IMR-90 (cell line): ENCODE measurements at places on chromosomes 12 and 14.

DNA sequence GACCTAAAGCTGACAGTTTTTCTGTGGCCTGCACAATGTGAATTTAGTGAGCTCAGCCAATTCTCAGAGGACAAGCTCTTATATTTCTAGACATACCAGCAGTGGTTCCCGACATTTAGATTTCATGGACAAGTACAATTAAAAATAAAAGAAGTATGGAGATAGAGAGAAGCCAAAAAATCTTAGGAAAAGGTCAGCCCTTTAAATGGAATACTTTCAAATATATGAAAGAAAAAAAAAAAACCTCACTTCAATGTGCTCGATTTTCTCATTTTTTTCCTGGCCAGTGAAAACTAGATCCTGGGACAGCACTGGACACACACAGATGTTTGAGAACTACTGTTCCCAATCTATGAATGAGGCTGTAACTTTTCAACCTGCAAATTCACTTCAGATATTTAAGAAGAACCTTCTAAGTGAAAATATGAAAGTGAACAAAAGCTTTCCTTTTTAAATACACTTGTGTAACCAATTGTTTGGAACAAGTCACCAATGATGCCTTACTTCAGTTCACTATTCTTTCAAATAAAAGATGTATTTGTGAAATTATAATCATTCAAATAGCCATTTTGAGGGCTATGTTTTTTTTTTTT lies 109.4 kb downstream of the SLC38A1 start:
- DNase-seq, result no peak

GRCh38 chr14:96039633-96040311 lies 610 bp downstream of the C14orf132 start:
- peak; percentile 16 for DNase-seq

- no peak for DNase-seq
These were observed 21.4 kb upstream of the KLRF1 start for GRCh38 chr12:9805883-9806282.

DNA sequence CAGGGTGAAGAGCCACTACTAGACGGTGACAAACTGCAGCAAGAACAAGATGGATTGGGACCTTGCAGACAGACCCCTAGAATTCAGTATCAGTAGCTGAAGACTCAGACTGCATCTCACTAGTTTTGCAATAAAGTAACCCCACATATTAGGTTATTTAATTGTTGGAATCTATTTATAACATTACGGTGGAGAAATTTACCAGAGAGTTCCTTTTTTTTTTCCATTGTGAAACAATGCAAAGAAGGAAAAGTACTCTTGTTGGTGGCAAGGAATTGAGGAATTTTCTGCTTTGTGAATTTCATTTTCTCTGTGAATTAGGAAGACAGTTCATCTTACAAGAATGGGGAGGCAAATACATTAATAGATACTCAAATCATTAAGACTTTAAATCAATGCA lies 185.7 kb upstream of the PPFIA2 start:
- no peak for DNase-seq

DNA sequence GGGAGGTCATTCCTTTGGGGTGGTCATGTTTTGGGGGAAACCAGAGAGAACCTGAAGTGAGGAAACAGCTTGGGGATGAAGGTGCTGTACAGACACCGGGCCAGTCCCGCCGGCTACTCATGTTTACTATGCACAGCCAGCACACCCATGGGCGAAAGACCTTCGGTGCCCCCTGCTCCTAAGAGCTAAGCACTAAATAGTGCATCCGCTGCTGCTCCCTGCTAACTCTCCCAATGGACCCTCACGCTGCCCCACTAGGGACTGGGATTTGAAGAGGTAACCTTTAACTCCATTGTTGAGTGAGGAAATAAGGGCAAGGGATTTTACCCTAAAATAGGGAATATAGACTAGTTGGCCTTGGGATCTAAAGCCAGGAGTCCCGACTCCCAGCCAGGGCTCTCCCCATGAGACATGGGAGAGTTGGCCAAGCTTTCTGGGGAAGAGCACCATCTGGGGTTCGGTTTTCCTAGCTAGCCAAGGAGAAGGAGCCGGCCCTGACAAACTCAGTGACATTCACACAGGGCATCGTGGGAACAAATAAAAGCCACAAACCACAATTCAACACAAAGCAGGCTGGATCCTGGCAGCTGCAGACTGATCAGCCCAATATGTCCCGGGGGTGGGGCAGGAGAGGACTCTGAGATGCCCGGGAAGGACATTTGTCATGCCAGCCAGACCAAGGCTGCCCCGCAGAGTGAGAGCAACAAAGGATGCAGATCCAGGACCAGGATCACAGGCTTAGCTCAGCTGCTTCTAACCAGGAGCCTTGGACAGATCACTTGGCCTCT lies 91.7 kb downstream of the SINHCAF start:
- no peak for DNase-seq

DNA sequence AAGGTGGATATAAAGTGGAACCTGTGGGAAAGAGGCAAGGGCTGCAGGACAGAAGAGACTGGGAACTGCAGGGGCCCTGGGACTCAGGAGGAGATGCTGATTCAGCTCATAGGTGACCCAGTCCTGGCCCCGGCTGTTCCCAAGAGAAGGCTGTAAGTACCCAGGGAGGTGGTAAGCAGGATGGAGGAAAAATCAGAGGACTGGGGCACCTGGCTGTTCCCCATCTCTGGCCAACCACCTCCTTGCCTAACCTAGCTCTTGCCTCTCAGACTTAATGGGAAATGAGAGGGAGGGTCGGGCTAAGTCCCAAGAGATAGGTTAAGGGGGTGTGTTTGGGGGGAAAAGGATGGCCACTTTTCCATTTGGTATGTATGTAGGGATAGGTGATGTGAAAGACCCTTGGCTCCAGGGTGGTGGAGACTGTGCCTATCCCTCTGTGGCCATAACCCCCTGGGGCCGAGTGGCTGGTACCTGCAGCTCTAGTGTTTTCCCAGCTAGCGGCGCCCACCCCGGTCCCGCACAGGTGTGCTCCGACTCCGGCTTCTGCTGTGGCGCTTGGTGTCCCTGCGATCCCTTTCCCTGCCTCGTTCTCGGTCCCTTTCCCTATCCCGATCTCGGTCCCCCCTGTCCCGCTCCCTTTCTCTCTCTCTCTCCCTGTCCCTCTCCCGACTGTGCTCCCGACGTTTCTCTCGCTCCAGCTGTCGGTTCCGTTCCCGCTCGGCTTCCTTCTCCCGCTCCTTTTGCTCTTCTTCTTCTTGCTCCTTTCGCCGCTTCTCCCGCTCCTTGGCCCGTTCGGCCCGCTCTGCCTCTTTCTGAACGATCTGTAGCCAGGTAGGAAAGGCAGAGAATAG lies 1.6 kb upstream of the CDH24 start:
- DNase-seq, result no peak

- peak; percentile 55 for DNase-seq
These were observed 155.2 kb downstream of the TGFB3 start for GRCh38 chr14:75826599-75826998.

DNA sequence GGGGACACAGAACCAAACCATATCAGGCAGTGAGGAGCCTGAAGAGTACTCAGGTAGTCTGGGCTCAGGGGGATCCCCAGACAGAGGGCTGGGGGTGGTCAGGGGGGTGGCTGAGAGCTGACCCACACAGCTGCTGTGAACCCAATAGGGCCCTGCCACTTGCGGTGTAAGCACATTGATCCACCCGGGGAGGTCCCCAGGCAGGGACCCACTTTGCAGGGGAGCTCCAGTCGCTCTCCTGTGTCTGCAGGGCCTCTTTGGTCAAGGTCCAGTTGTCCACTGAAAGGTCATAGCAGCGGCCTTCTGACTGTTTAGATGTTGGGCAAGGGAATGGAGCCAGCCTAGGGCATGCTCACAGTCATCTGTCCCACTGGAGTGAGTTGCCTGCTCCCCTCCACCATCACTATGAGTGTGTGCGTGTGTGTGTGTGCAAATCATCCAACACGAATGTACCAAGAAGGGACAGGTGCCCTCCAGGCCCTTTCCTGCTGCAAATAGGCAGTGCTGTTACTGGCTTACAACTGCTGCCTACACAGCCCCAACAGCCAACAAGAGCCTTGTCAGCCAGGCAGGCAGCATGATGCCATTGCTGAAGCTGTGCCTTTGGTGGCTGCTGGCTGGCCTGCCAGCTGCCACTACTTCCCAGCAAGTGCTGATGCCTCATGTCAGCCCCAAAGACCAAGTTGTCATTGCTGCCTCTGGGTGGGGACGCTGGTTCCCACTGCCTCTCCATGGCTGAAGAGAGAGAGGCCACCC lies 71.3 kb downstream of the TSPAN11 start:
- no peak for DNase-seq

- DNase-seq, result peak; percentile 51
These were observed 56.1 kb upstream of the DYRK2 start for GRCh38 chr12:67592228-67593011.

- no peak for DNase-seq
These were observed 454.3 kb upstream of the LMO3 start for GRCh38 chr12:17060260-17060659.

DNA sequence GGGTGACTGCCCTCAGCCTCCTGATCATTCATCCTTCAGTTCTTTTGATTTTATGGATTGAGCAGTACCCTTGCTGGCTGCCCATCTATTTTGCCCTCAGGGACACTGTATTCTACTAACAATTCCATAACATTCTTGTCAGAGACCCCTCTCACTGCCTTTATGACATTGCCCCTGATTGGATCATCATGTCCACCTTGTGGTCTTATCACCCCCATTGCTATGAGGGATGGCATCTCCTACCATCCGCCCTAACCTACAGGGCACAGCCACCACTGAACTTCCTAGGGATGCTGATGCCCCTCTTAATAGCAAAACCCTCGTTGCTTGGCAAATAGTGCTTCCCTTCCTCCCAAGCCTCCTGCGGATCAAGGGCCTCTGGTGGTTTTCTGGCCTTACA lies 38.8 kb upstream of the HMGA2 start:
- DNase-seq, result no peak

DNA sequence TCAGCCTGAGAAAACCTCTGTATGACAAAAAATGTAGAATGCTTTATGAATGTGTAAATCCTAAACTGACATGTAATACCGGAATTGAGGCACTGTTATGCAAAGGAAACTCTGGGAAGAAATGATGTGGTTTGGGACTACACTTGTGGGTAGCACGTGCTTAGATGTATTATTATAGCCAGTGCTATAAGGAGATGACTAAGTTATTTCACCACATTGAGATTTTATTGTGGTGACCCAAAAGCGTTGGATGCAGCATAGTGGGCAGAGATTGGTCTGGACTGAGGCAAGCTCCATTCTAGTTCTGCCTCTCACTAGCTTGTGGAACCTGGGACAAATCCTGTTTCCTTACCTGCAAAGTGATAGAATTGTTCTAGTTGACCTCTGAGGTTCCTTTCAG lies 172.2 kb downstream of the SNAPC1 start:
- DNase-seq, result peak; percentile 99

GRCh38 chr14:41303506-41303905 lies 303.2 kb upstream of the LRFN5 start:
- no peak for DNase-seq

- DNase-seq, result no peak
These were observed 59.0 kb upstream of the ARID2 start for GRCh38 chr12:45670346-45671065.

DNA sequence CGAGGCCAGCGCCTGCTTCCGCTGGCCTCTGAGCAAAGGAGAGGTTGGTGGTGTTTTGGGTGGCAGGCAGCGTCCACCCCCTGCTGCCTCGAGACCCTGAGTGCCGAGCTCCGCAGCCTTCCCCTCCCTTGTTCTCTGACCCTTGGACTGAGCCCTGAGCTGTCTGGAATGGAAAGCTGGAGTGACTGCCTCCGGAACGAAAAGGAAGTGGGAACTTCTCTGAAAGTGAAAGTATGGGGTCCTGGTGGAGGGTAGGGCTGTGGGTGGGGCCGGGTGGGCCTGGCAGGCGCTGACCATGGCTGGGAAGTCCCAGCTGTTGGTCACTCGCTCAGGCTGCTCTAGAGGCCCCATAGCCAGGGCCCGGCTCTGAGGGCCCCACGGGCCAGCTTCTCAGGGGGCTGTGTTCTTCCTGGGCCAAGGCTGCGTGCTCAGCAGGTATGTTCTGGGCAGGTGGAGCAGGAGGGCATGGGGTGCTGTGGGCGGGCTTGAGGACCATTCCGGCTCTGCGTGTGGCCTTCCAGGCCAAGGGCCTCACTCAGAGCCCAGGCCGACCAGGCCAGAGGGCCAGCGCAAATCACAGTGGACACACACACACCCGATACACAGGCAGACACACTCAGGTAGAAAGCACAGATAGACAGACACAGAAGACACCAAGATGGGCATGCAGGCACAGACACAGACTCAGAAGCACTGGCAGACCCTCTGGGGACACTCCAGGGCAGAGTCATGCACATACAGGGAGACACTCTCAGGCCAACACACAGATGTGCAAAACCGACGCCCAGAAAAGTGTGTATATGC lies at the start of gene EXOC3L4:
EXOC3L4 (plus strand) TSS at position 320 of the 804 bp plus-strand sequence. CDS start 5,495 bp downstream, outside the sequence.
- peak; percentile 10 for DNase-seq

- no peak for DNase-seq
These were observed 42.4 kb upstream of the CCDC63 start for GRCh38 chr12:110804406-110804805.

GRCh38 chr12:113052326-113052725 lies 4.2 kb upstream of the DTX1 start:
- no peak for DNase-seq

DNA sequence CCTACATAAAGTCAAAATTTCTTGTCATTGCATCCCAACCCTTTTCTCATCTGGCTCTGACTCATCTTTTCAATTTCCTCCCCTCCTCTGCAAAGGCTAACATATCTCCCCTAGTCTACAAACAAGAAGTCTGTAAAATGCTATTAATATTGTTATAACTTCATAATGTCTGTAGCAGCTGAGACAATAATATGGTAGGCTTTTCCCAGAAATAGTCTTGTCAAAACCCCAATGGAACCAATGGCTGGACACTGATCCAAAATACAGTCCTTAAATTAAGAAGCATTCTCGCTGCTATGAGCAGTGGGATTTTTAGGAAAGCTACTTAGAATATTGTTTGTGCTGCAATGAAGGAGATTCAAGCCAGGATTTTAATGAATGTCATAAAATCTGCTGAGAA lies 131.4 kb downstream of the KLHL28 start:
- no peak for DNase-seq

- DNase-seq, result no peak
These were observed 205.3 kb downstream of the SSPN start for GRCh38 chr12:26400627-26401026.

- no peak for DNase-seq
These were observed 39.5 kb downstream of the STXBP6 start for GRCh38 chr14:25010471-25010870.

DNA sequence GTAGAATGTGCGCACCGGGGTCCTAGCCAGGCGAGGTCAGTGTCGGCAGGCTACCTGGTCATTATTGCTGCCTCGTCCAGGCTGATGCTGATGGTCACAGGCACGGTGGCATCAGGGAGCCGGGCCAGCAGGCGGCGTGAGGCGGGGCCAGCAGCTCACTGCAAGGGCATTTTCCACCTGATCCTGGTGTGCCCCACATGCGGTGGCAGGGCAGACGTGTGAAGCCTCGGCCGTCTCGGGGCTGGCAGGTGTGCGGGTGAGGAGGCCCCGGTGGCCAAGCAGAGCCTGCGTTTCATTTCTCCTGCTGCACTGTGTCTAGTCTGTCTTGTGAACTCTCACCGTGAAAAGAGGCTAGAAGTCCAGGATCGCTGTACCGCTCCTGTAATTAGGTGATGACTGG lies 12.0 kb upstream of the AMN start:
- no peak for DNase-seq
